ENCODE measurements at places on chromosomes 7 and 10.

- no peak for DNase-seq
These were observed 381.8 kb upstream of the FZD8 start for GRCh38 chr10:36023939-36024338.

GRCh38 chr7:80819503-80819902, 99.3 kb downstream of the SEMA3C start:
- no peak for DNase-seq

DNA sequence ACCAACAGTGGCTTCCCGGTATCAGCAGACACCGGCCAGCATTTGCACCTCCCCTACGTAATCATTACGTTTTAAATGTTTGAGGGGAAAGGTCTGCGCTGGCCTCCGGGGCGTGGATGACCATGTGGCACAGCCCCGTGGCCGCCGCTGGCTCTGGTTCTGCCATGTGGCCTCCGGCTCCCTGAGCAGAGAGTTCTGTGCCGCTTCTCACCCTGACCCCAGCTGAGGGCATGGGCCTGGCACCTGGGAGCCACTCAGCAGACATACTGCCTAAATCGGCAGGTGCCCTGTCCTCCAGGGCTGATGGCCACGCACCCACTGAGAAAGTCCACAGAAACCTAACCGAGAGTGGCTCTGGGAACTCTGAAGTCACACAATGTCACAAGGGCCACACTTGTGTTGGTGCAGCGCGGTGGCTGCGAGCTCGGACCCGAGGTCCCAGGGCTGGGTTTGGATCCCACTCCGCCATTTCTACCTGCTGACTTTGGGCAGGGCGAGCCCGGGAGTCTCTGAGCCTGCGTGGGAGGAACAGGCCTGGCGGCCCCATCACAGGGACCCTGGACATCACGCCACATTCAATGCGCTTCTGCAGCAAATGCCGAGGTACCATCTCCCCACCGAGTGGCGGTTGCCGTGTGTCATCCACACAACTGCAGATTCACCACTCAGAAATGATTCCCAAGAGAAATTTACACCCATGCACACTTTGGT, 25.3 kb downstream of the CFAP46 start:
- peak; percentile 15 for DNase-seq

DNA sequence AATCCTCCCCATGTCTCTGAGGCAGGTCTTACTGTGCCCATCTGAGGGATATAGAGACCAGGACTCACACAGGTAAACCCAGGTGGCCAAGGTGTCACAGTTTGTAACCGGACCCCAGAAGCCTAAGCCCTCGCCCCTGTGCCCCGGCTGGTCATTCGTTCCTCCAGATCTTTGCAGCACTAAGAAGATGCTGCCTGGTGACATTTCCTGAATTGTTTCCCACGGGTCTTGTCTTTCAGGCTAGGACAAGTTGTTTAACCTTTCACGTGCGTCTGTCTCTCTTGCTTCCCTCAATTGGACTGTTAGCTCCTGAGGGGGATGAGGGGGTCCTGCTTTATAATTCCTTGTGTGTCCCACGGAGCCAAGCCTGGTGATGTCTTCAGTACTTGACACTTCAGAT, 158.0 kb downstream of the KCNMA1 start:
- DNase-seq, result no peak

DNA sequence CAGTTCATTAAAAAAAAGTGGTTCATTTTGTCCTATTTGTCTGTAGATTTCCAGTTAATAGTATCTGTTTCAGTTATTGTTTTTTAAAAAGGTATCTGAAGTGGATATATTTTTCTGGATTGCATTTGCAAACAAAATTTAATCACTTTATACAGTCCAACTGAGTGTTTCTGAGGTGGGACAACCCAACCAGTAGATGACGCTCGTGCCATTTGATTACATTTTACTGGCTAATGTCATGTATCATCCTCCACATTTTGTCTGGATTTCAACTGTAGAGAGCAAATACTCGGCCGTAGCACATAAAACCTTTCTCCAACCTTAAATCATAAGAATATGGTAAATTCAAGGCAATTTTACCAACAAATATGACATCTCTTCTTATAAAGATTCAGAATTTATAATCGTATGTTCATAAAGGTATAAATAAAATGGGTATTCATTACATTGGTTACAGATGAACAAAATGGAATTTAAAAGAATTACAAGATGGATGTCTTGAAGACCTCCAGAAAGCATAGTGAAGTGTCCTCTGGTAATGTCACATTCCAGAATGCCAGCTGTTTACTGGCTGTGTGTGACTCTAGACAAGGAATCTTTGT, 789.0 kb downstream of the PHTF2 start:
- DNase-seq, result no peak

GRCh38 chr10:63123727-63124362, 9.3 kb upstream of the NRBF2 start:
- DNase-seq, result no peak

DNA sequence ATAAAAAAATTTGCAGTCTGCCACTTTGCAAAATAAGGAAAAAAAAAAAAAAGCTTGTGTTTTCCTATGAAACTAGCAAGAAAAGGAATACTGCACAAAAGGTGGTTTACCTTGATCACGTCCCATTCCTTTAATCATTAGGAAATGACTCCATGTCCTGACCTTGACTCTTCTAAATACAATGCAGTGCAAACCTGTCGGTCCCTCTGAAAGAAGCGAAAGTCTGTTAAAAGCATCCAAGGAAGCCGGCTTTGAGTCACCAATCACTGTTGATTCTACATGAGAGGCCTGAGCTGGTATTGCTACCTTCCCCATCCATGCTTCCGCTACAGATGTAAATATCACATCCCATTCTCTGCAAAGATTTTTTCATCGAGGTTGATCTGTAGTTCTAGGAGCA, 652.1 kb downstream of the SDK1 start:
- DNase-seq, result no peak

DNA sequence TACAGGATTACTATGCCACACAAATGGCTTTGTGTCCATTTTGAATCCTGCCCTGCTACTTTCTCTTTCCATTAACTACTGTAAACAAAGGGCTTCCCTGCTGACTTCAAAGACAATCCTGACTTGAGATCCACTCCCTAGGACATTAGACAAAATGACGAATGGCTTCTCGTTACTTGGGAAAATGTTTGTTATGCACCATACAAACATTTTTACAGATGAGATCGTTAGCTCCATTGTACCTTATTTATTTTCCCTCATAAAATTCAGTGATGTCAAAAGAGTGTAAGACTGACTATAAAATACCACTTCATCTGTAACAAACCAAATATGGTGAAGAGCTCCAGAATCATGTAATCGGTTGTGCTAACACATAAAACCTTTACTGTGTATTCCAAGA, 121.8 kb downstream of the CD36 start:
- no peak for DNase-seq

- peak; percentile 30 for DNase-seq
These were observed 402 bp upstream of the TMEM168 start for GRCh38 chr7:112790586-112791003.

- DNase-seq, result no peak
These were observed 13.9 kb downstream of the RAPGEF5 start for GRCh38 chr7:22343071-22343470.

DNA sequence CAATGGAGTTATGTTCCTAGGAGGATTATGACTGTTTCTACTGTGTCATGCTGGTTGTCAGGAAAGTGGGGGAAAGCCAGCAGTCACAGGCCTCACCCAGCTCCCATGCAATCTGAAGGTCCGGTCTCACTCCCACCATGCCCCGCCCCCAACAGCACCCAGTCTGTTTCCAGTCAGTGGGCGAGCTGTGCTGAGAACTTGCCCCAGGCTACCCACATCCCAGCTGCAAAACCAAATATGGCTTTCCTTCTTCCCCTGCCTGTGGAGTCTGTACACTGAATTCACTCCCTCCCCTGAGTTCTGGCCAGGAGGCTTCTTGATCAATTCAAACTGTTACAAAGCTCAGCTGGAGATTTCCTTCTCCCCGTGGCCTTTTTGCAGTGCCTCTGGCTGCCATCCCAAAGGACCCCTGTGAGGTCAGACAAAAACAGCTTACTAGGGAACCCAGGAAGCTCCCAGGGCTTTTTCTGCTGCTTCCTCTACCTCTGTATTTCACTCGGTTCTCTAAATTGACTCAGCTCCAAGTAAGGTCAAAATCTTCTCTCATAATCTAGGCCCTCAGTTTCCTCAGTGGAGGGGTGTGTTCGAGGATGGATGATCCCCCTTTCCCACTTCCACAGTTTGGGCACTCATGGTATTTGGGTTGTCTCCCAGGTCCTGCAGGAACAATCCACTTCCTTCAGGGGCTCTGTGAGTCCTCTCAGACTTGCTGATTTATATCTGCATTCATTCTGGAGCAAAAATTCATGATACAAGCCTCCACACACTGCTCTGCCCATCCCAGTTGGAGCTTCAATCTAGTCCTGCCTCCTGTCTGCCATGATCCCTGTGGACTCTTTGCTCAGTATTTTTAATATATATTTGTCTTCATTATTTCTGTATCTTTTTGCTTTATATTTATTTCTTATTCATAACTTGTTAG, 205.5 kb downstream of the SEMA3D start:
- no peak for DNase-seq

- DNase-seq, result no peak
These were observed 221.8 kb upstream of the KLF6 start for GRCh38 chr10:4006858-4007257.

DNA sequence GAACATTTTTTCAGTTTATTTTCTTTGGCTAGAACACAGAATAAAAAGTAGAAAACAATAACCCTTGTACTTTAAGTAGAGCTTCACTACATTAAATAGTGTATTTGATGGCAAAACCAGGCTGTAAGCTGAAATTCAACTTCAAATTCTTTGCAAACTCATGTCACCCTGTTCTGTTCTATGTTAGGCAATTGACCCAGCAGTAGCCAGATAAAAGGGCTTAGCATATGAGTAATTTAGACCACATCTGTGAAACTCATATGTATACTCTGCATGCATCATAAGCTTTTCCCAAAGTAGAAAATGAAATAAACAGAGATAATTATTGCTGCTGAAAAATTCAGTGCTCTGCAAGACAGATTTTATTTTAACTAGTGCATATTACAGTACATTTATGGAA, 150.2 kb downstream of the GNAI1 start:
- no peak for DNase-seq

GRCh38 chr10:98302741-98303365, 34.9 kb upstream of the LOXL4 start:
- DNase-seq, result no peak

DNA sequence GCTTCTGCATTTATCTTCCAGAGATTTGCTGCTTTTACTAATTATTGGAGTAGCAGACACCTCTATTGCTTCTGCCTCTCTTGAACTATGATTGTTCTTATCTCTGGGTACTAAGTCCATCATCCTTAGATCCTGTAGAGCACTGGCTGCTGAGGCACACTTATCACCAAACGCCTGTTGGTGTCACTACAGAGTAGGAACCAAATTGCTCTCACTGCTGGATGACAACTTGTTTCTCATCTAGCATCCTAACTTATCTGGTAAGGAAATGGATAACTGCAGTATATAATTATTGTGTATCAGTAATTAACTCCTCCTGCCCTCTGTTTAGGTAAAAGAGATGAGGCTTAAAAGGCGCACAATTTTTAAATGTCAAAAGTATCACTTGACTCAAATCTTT, 1059.4 kb downstream of the NRG3 start:
- DNase-seq, result no peak

GRCh38 chr7:82211333-82211732, 232.2 kb downstream of the CACNA2D1 start:
- no peak for DNase-seq

GRCh38 chr10:62354916-62355315, 19.3 kb upstream of the ZNF365 start:
- DNase-seq, result no peak

GRCh38 chr10:33434933-33435332, 100.5 kb upstream of the NRP1 start:
- no peak for DNase-seq

Data from CD4-positive, alpha-beta T cell treated with Interleukin-15 for 1 hour (primary cell).